ENCODE measurements at places on chromosomes 2 and 18. TPM values are rescaled to one million over a fixed set of nuclear protein-coding genes. Genes with fewer than 3 reads are reported as not detected.

ATOH8 gene
- not detected for polyA plus RNA-seq

IL1A gene
- polyA plus RNA-seq = 4.0 TPM

SFTPB gene
- polyA plus RNA-seq = not detected

TMEM178A gene
- polyA plus RNA-seq = not detected

MC4R gene
- polyA plus RNA-seq = not detected

TACR1 gene
- 0.61 TPM for polyA plus RNA-seq

HOXD12 gene
- not detected for polyA plus RNA-seq

TFCP2L1 gene
- 0.09 TPM for polyA plus RNA-seq

DNER gene
- polyA plus RNA-seq = not detected

KYNU gene
- 31.2 TPM for polyA plus RNA-seq

FAM228B gene
- 8.2 TPM for polyA plus RNA-seq

TRIB2 gene
- polyA plus RNA-seq = 5.0 TPM

RGPD8 gene
- 3.6 TPM for polyA plus RNA-seq

LCT gene
- polyA plus RNA-seq = 0.06 TPM

GYPC gene
- polyA plus RNA-seq = 80.7 TPM

IL36A gene
- not detected for polyA plus RNA-seq

DLGAP1 gene
- 1.9 TPM for polyA plus RNA-seq

DSG4 gene
- 0.25 TPM for polyA plus RNA-seq

ABCG8 gene
- polyA plus RNA-seq = not detected

L3MBTL4 gene
- polyA plus RNA-seq = 4.2 TPM

ABCB11 gene
- polyA plus RNA-seq = not detected

CYTIP gene
- 73.2 TPM for polyA plus RNA-seq

ELAC1 gene
- 23.0 TPM for polyA plus RNA-seq

EN1 gene
- polyA plus RNA-seq = not detected

AQP12B gene
- polyA plus RNA-seq = not detected

DCTN1 gene
- polyA plus RNA-seq = 103 TPM

SIX3 gene
- not detected for polyA plus RNA-seq

RGPD4 gene
- polyA plus RNA-seq = not detected

RIT2 gene
- not detected for polyA plus RNA-seq

TEKT4 gene
- polyA plus RNA-seq = 0.27 TPM

GPC1 gene
- polyA plus RNA-seq = 0.14 TPM
